ENCODE measurements at places on chromosomes 2 and 18.

- no peak for DNase-seq
Measured at GRCh38 chr2:18066894-18067293, 188.4 kb downstream of the KCNS3 start.

DNA sequence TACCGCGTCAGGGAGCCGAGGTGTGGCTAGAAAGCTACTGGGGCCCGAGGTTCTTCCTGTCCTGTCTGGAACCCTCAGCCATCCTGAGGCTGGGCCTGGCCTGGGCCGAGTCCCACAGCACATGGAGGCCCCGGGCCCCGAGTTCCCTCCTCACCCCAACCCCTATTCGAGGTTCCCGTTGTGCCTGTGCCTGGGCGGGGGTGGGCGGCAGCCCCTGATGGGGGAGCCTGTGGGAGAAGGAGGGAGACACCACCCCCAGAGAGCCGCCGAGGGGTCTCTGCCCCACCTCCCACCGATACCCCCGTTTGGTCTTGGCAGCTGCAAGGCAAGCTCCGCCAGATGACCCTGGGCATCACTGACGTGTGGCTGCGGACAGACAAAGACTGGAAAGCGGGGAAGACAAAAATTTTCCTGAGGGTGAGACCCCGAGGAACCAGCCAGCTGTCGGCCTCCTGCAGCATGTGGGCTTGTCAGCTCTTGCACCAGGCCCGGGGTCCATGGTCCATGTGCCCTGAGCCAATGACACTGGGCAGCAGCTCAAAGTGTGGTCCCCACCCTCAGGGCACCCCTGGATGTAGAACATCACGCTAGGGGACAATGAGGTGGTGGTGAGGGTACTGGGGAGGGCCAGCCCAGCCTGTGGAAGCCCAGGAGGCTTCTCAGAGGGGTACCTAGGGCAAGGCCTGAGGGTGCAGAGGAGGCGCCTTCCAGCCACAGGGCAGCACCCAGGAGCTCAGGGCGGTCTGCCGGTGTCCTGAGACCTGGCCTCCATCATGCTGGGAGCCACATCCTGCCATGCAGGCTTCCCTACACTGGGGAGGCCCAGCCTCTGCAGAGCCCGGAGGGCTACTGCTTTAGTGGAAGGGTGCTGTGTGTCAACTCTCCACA is 52.5 kb upstream of the GPR17 start:
- DNase-seq = no peak

- DNase-seq = no peak
Measured at GRCh38 chr2:230496891-230497290, 80.9 kb downstream of the SP100 start.

DNA sequence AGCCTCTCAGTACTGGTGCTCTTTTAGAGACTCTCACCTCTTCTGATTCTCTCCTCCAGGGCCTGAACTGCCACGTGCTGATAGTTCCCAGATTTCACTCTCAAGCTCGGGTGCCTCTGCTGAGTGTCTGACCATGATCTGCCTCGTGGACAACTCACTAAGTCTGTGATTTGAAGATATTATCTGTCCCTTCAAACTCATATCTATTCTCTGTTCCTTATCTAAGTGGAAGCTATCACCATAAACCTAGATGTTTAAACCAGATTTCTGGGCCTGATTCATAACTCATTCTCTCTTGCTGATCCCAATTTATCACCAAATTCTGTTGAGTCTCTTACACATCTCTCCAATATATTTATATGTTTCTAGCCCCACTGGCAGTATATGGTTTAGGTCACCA is 29.9 kb upstream of the KIDINS220 start:
- DNase-seq = no peak

GRCh38 chr2:72864500-72864899 is 22.7 kb upstream of the SPR start:
- no peak for DNase-seq

GRCh38 chr2:235472443-235472842 is 21.4 kb upstream of the AGAP1 start:
- no peak for DNase-seq

- DNase-seq = no peak
Measured at GRCh38 chr2:42135381-42136312, 33.5 kb upstream of the EML4 start.

Data from stimulated activated CD8-positive, alpha-beta memory T cell treated with anti-CD3 and anti-CD28 coated beads, Interleukin-15, amount 100 ng/mL, for 4 hours (primary cell).